ENCODE measurements at places on chromosomes 2 and 18. TPM values are rescaled to one million over a fixed set of nuclear protein-coding genes. Genes with fewer than 3 reads are reported as not detected.

DNA sequence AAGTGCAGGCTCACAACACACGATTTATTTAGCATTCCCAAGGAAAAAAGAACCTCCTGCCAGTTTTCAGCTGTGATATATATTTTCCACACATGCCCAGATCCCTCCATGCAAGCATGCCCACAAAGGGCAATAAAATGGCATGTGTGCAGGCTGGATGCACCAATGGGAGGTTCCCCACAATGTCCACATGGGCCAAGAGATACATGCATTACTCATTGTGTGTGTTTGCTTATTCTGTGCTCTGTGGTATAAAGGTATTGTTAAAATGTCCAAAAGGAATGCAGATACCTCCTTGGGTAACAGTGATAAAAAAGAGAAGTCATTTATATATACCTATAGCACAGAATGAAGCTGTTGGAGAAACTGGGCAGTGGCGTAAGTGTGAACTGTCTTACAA is 207.4 kb downstream of the FHOD3 start:
- no peak overlapping the region for H3K4me3 ChIP-seq
- H3K4me1 ChIP-seq, result no peaks in the 10 kb centered on the region
- no peak for DNase-seq

Gene LINC00305
- total RNA-seq, result 0.84 TPM

Gene NAT8
- 10.7 TPM for total RNA-seq

GRCh38 chr2:85175369-85176299 is 42.4 kb downstream of the TCF7L1 start:
- H3K4me3 ChIP-seq, result no peak overlapping the region
- H3K36me3 ChIP-seq, result no peaks in the 10 kb centered on the region
- no peaks in the 10 kb centered on the region for H3K27me3 ChIP-seq
- DNase-seq, result no peak
- peaks cover 17% of the 10 kb centered on the region for H3K4me1 ChIP-seq

Gene MGAT4A
- 7.5 TPM for total RNA-seq

Gene NDUFV2
- total RNA-seq, result 74.5 TPM

DNA sequence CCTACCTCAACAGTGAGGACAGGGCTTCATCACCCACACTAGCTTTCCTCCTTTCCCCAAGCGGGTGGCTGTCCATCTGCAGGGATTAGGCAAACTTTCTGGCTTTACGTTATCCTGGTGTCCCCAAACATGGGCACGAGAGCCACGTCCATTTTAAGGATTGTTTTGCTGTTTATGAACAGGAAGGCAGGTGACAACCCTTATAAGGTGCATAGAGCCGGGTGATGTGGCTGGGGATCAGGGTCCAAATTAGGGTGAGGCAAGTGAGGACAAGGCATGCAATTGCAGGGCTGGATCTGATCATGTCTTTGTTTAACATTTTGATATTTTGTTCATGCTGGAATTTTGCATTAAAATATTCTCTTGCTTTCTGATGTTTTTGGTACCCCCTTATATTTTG is 27.6 kb upstream of the ITGA6 start:
- no peak overlapping the region for H3K27ac ChIP-seq
- H3K4me3 ChIP-seq, result no peak overlapping the region
- no peaks in the 10 kb centered on the region for H3K27me3 ChIP-seq
- no peak for DNase-seq
- H3K4me1 ChIP-seq, result no peaks in the 10 kb centered on the region

Gene UBE2F
- 30.5 TPM for total RNA-seq
